ENCODE measurements at places on chromosomes 16 and 17.

DNA sequence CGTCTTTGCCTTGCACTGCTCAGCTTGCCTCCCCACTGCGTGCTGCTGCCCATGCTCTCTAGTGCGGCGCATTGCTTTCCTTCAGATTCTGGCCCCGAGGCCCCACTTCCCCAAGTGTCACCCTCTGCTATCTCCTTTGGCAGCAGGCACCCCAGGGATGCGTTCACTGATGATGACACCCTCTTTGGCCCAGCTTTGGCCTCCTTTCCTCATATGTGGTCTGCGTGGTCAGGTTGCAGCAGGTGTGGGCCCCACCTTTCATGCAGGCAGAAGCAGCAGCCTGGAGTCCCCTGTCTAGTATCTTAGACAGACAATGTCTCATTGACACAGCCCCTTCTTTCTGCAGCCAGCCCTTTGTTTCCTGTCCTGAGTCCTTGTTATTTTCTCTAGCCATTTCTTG is 4.8 kb upstream of the CCL3 start:
- DNase-seq = no peak

DNA sequence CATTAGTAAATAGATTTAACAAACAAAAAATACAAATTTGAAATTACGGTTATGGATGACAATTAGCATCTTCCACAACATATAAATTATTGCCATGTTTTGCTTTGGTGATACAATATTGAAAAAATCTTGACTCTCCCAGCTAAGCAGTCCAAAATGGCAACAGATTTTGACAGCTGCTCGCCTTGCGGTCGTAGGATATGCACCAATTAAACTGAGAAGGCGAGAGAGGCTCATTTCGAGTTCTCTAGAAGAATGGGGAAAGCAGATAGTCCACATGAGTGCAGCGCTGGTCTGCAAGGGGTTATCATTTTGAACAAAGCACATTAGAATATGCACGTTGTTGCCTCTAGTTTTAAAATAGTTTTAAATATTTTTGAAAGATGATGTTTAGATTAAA is 55.3 kb downstream of the AKAP1 start:
- no peak for DNase-seq

- no peak for DNase-seq
Observed at GRCh38 chr16:65122724-65123395, 997 bp upstream of the CDH11 start.

DNA sequence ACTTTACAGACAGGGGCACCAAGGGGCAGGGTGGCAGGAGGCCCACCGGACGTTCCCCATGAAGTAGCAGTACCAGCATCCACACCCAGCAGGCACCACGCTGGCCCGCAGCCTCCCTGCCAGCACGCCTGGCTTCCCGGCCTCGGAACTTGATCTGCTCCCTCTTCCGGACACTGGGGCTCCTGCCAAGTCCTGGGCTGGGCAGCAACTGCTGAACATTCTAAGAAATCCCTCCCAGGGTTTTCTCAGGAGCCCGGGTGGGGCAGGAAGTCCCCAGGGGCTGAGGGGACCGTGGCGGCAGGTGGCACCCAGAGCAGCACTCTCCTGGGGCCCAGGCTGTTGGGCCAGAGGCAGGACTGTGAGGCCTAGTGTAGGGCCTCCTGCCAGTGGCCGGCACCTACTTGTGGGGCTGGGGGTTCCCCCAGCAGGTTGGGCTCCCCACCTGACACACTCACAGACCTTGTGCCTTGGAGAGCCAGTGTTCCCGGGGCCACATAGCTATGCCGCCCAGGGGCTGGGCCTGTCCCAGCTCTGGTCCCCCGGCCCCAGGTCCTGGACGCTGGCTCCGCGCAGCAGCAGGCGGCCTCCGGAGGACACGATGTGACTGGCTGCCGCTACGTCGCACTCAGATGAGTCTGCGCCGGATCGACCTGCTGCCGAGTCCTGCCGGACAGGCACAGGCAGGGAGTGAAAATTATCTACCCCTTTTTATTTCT is 86.2 kb upstream of the CBX4 start:
- DNase-seq = no peak

DNA sequence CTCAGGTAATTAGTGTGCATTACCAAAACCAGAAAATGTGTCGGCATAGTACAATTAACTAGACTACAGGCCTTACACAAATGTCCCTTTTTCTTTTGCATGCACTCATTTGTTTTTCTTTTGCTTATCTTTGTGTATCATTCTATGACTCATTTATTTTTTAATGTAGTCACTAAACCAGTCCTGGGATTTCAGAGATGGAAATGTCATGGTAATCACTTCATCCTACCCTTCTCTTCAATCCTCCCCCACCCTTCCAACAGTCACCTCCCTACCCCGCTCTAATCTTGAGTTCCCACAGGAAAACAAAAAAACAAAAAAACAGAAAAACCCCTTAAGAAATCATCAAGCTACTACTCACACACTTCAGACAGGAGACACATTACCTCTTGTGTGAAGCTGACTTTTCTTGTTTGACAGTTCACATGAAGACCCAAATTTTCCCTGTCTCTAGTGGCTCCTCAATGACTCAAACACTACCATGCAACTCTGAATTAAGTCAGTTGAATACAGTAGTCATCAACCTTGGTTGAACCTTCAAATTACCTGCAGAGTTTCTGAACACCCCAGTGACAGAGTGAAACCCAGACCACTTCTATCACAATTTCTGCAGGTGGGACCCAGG is 242.4 kb upstream of the SALL1 start:
- no peak for DNase-seq

- DNase-seq = no peak
Observed at GRCh38 chr17:61076621-61077031, 323.0 kb upstream of the TBX2 start.

DNA sequence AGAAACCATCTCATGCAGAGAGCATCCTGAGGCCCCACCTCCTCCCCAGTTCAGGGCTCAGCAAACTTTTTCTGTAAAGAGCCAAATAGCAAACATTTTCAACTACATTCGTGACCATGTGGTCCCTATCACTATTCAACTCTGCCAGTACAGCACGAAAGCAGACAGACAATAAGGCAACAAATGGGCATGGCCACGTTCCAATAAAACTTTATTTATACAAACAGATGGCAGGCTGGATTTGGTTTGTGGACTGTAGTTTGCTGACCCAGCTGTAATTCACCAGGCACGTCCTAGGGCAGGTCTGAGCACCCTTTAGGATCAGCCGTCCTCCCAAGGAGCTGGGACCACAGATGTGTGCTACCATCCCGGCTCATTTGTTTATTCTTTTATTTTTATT is 27.1 kb upstream of the GPRC5C start:
- no peak for DNase-seq

- no peak for DNase-seq
Observed at GRCh38 chr17:30545024-30545423, 67.8 kb downstream of the GOSR1 start.

- no peak for DNase-seq
Observed at GRCh38 chr17:73551759-73552158, 92.5 kb downstream of the SDK2 start.

GRCh38 chr16:85523602-85524364 is 89.3 kb upstream of the GSE1 start:
- DNase-seq = no peak

DNA sequence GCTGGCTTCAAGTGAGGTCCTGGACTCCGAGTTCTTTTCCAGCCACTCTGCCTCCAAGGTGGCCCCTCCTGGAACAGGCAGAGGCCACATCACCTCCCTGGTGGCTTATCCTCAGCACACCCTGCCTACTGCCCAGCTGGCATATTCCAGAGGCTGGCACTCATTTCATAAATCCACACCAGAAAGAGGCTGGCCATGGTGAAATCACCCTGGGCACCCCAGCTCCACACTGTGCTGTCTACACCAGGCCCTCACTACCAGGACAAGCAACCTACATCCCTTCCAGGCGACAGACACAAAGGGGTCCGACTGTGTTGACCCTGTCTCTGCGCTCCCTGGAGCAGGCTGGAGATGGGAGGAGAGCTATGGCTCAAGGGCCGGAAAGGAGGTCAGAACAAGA is 100.2 kb downstream of the C16orf78 start:
- DNase-seq = no peak
